Skin of body (tissue), 3 donors: ENCODE measurements at places on chromosomes 1 and 21. TPM values are rescaled to one million over a fixed set of nuclear protein-coding genes. Genes with fewer than 3 reads are reported as not detected.

The ATAD3C gene
- total RNA-seq = 0.39 TPM

The CLCA2 gene
- 32.0 TPM for total RNA-seq

The SLC5A3 gene
- total RNA-seq = 63.2 TPM

The CD34 gene
- total RNA-seq = 34.3 TPM

The SPRR1A gene
- 6.1 TPM for total RNA-seq

The LENEP gene
- total RNA-seq = not detected

The KPRP gene
- total RNA-seq = 0.89 TPM

The GPR3 gene
- 0.30 TPM for total RNA-seq

The C1orf216 gene
- total RNA-seq = 9.2 TPM

The SERTAD4 gene
- total RNA-seq = 5.7 TPM

The C8B gene
- total RNA-seq = not detected

The ZBTB7B gene
- 25.5 TPM for total RNA-seq

The ARHGEF16 gene
- 5.4 TPM for total RNA-seq

The C1orf94 gene
- total RNA-seq = 0.10 TPM

The NBPF6 gene
- not detected for total RNA-seq

The S100A9 gene
- total RNA-seq = 1,024 TPM

The IL23R gene
- total RNA-seq = not detected

The SPRR5 gene
- 1.8 TPM for total RNA-seq

The PSMB2 gene
- total RNA-seq = 15.1 TPM

The CELA3B gene
- total RNA-seq = not detected

The VAMP3 gene
- 62.6 TPM for total RNA-seq

The FMO2 gene
- 2.0 TPM for total RNA-seq

The ARHGAP30 gene
- total RNA-seq = 7.9 TPM

The ERI3 gene
- 31.0 TPM for total RNA-seq

The ADCY10 gene
- 0.20 TPM for total RNA-seq

The RNF186 gene
- total RNA-seq = not detected

The CCDC30 gene
- 1.8 TPM for total RNA-seq

The TSPEAR gene
- total RNA-seq = 4.1 TPM

The ELAVL4 gene
- 0.10 TPM for total RNA-seq

The PDZK1IP1 gene
- total RNA-seq = 5.2 TPM

The TTC24 gene
- total RNA-seq = not detected

The AQP10 gene
- 0.20 TPM for total RNA-seq

The RNU1-3 gene
- total RNA-seq = 34,682 TPM

The NCDN gene
- 7.0 TPM for total RNA-seq

The F13B gene
- total RNA-seq = not detected

The TLCD4 gene
- 9.0 TPM for total RNA-seq

The BEND5 gene
- 12.5 TPM for total RNA-seq

The ACTA1 gene
- total RNA-seq = 472 TPM

The ORC1 gene
- 3.3 TPM for total RNA-seq
